CD4-positive, alpha-beta T cell (primary cell): ENCODE measurements at places on chromosomes 1 and 21. TPM values are rescaled to one million over a fixed set of nuclear protein-coding genes. Genes with fewer than 3 reads are reported as not detected.

DNA sequence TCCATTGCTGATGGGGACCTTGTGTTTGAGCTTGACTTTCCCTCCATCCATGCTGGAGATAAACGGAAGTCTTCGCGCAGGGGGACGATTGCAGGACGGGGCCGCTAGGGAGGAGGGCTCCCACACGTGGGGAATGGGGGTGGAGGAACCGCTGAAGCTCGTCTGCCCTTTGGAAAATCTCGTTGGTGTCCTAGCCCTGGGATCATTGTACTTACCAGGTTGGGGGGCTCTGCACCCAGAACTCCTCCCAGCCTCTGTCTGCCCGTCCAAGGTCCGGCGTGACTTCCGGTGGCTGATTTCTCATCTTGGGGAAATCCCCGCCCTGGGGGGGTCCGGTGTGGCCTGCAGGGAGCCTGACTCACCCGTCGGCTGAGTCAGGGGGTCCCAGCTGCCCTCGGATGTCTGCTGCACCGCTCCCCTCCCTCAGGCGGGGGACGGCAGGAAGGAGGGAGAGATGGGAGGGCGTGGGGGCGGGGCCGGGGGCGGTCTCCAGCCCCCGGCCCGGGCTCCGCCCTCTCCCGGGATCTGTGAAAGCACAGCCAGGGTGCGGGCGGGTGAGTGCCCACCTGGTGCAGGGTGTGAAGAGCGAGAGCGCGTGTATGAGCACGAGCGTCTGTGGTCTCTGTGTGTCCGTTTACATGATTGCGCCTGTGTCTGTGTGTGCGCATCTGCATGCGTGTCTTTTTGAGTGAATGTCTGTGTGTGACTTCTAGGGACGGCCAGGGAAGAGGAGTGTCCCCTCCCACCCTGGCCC is 35.8 kb downstream of the PIK3CD start:
- peak; percentile 84 for DNase-seq
- no peaks in the 10 kb centered on the region for H3K27me3 ChIP-seq
- peaks cover 85% of the 10 kb centered on the region for H3K4me1 ChIP-seq
- peak overlapping the region; percentile 61 for H3K4me3 ChIP-seq
- H3K36me3 ChIP-seq = peaks cover 32% of the 10 kb centered on the region

GRCh38 chr1:245015031-245015430 is 139.8 kb upstream of the KIF26B start:
- no peak for DNase-seq
- no peaks in the 10 kb centered on the region for H3K27me3 ChIP-seq
- no peak overlapping the region for H3K4me3 ChIP-seq
- no peak overlapping the region for H3K27ac ChIP-seq
- no peaks in the 10 kb centered on the region for H3K4me1 ChIP-seq

GRCh38 chr1:222117809-222118208 is 375.9 kb upstream of the DUSP10 start:
- no peak overlapping the region for H3K4me3 ChIP-seq
- H3K27ac ChIP-seq = no peak overlapping the region
- H3K36me3 ChIP-seq = no peaks in the 10 kb centered on the region
- no peaks in the 10 kb centered on the region for H3K27me3 ChIP-seq
- no peak for DNase-seq
- no peaks in the 10 kb centered on the region for H3K4me1 ChIP-seq

- DNase-seq = no peak
- no peaks in the 10 kb centered on the region for H3K27me3 ChIP-seq
- H3K27ac ChIP-seq = no peak overlapping the region
- peaks cover 27% of the 10 kb centered on the region for H3K4me1 ChIP-seq
Measured at GRCh38 chr1:11298390-11299224, 25.6 kb downstream of the UBIAD1 start.

DNA sequence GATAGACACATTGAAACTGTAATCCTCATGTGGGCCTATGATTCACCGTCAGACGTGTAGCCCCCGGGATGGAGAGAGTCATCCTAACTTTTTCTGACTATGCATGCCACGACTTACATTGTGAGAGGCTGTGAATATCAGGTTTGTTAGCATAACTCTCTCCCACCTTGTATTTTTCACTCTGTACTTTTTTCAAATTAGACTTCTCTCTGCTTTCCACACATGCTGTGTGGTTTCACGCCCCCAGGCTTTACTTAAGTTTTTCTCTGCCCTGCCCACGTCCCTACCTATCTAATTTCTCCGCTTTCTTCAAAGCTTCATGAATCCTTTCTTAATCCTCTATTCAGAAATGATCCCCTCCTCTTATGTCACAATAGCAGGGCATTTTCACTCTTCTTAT is 3.4 kb upstream of the NCAM2 start:
- H3K27ac ChIP-seq = no peak overlapping the region
- peaks cover 19% of the 10 kb centered on the region for H3K27me3 ChIP-seq
- peaks cover 16% of the 10 kb centered on the region for H3K4me1 ChIP-seq
- no peaks in the 10 kb centered on the region for H3K36me3 ChIP-seq
- no peak overlapping the region for H3K4me3 ChIP-seq
- no peak for DNase-seq

GRCh38 chr1:170214117-170215032 is 68.6 kb downstream of the NTMT2 start:
- H3K4me1 ChIP-seq = no peaks in the 10 kb centered on the region
- DNase-seq = no peak
- H3K4me3 ChIP-seq = no peak overlapping the region
- peaks cover 20% of the 10 kb centered on the region for H3K27me3 ChIP-seq
- no peaks in the 10 kb centered on the region for H3K36me3 ChIP-seq
- H3K27ac ChIP-seq = no peak overlapping the region

DNA sequence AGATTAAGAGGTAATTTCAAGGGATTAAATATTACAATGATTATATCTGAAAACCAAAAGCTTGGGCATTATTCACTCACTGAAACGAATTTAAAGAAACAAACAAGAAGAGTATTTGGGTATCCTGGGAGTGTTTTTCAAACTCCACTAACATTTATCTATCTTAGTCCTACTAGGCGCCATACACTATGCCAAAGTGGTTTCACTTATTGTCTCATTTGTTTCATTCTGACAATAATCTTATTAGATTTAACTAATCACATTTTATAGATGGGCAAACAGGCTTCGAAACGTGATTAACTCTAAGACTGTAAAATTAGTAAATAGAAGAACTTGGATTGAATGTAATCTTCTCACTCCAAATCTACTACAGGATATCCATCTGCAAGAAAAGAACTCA is 25.4 kb downstream of the ASH1L start:
- H3K4me1 ChIP-seq = peaks cover 48% of the 10 kb centered on the region
- H3K27ac ChIP-seq = peak overlapping the region; percentile 50
- H3K4me3 ChIP-seq = no peak overlapping the region
- DNase-seq = no peak
- H3K27me3 ChIP-seq = no peaks in the 10 kb centered on the region
- H3K36me3 ChIP-seq = no peaks in the 10 kb centered on the region

OR14K1 gene
- total RNA-seq = not detected

DNA sequence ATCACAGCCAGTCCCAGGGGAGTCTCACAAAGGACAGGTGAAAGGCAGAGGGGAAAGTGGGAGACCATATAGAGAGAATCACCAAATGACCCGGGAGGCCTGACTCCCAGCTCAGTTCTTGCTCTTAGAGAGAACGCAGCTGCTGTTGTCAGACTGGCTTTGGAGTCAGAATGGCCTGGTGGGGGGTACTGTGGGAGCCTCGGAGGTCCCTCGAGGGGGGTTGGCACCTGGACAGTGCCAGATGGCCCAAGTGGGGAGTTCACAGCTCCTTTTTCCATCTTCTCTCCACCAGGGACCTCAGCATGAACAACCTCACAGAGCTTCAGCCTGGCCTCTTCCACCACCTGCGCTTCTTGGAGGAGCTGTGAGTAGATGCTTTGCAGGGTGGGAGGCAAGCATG is 31.5 kb downstream of the LGR6 start:
- peaks cover 2% of the 10 kb centered on the region for H3K27me3 ChIP-seq
- H3K4me1 ChIP-seq = peaks cover 4% of the 10 kb centered on the region
- no peak overlapping the region for H3K27ac ChIP-seq

DNA sequence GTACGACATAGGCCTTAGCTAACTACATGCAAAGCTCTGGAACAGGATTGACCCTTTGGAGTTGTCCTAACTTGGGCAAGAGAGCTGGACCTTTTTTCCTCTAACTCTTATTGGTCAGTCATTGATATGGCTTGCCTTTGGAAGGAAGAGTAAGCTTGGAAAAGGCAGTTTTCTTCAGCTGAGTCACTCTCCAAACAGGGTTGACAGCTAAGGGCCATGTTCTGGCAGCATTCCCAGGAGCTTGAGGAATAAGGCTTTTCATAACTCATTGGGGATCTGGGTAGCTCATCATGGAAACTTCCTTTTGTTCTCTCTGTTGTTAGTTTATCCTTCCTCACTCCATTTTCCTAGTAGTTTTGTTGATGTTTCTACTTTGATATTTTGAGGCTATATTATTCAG is 14.5 kb upstream of the ERRFI1 start:
- DNase-seq = no peak
- H3K27ac ChIP-seq = no peak overlapping the region
- H3K4me1 ChIP-seq = no peaks in the 10 kb centered on the region
- peaks cover 2% of the 10 kb centered on the region for H3K27me3 ChIP-seq

TMCC2 gene
- 0.74 TPM for total RNA-seq

OR2T2 gene
- total RNA-seq = not detected

GRCh38 chr1:36095760-36096405 is 7.2 kb downstream of the ADPRS start:
- no peak for DNase-seq
- H3K36me3 ChIP-seq = peaks cover 53% of the 10 kb centered on the region
- H3K27me3 ChIP-seq = no peaks in the 10 kb centered on the region
- no peak overlapping the region for H3K27ac ChIP-seq
